Heart right ventricle (tissue), 16 donors: ENCODE measurements at places on chromosomes 7 and 10.

DNA sequence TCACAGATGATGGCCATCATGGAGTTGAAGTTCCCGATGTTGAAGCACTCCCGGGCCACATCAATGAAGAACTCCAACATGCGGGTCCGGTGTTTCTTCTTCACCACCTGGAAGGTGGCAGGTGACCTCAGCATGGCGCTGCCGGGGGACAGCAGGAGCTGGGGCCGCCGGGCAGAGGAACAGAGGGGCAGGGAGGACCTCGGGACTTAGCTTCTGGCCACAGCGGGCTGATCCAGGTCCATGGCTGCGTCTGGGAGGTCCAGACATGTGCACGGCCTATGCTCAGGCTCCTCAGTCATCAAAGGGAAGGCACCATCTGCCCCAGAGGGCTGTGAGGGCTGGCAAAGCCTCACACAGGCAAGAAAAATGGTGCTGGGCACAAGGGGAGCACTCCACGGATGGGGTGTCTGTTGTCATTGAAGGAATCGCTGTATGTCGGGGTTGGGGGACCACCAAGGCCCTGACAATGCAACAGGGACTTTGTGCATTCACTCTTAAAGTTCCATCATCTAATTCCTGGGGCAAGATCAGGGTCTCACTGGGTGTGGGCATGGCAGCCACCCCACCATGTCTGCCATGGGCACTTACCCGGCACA lies 60.9 kb downstream of the CSGALNACT2 start:
- H3K27me3 ChIP-seq: no peaks in the 10 kb centered on the region
- H3K4me1 ChIP-seq: peaks cover 9% of the 10 kb centered on the region
- peak; percentile 1 for DNase-seq
- H3K4me3 ChIP-seq: no peak overlapping the region
- no peak overlapping the region for H3K27ac ChIP-seq

DNA sequence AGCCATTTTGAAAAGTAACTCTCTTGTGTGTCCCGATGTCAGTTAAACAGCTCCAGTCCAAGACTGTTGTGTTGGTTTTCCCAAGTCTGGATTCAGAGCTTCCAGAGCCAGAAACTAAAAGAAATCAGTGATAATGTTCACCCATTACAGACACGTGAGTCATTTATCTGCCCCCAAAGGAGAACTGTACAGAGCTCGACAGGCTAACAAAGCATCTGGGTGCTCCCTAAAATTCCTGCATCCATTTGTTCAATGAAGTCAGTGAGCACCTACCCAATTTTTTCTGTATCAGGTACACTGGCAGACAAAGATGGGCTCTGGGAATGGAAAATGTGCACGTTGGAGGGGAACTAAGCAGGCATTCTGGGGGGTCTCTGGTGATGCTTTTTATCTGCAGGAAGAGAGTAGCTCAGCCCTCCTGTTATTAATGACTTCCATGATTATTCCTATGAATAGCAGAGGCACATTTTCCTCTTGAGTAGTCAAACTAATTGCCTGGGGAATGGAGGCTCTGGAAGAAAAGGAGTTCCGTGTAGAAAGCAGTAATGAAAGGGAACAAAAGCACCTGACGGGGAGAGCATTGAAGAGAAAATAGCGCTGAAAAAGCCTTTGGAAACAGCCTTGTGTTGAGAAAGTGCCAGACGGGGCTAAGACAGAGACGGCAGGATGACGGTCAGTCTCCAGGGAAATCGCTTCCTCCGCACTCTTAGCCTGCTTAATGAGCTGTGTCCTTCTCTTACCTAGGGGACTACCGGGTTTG lies 75.3 kb downstream of the GAD2 start:
- no peak overlapping the region for H3K27ac ChIP-seq
- no peaks in the 10 kb centered on the region for H3K27me3 ChIP-seq

- H3K4me1 ChIP-seq: no peaks in the 10 kb centered on the region
- no peak overlapping the region for H3K27ac ChIP-seq
- H3K4me3 ChIP-seq: no peak overlapping the region
- DNase-seq: peak; percentile 9
- H3K36me3 ChIP-seq: no peaks in the 10 kb centered on the region
- H3K27me3 ChIP-seq: peaks cover 30% of the 10 kb centered on the region
Measured at GRCh38 chr10:132865171-132865631, 77.2 kb downstream of the CFAP46 start.

GRCh38 chr7:142874409-142874808 lies 11.1 kb downstream of the TRPV6 start:
- peaks cover 18% of the 10 kb centered on the region for H3K27me3 ChIP-seq
- no peaks in the 10 kb centered on the region for H3K36me3 ChIP-seq
- no peak overlapping the region for H3K27ac ChIP-seq
- H3K4me3 ChIP-seq: no peak overlapping the region

- H3K4me1 ChIP-seq: no peaks in the 10 kb centered on the region
- H3K4me3 ChIP-seq: no peak overlapping the region
- H3K27me3 ChIP-seq: peaks cover 28% of the 10 kb centered on the region
- no peak for DNase-seq
- H3K27ac ChIP-seq: no peak overlapping the region
- H3K36me3 ChIP-seq: no peaks in the 10 kb centered on the region
Measured at GRCh38 chr10:77274046-77274795, 363.4 kb downstream of the KCNMA1 start.

DNA sequence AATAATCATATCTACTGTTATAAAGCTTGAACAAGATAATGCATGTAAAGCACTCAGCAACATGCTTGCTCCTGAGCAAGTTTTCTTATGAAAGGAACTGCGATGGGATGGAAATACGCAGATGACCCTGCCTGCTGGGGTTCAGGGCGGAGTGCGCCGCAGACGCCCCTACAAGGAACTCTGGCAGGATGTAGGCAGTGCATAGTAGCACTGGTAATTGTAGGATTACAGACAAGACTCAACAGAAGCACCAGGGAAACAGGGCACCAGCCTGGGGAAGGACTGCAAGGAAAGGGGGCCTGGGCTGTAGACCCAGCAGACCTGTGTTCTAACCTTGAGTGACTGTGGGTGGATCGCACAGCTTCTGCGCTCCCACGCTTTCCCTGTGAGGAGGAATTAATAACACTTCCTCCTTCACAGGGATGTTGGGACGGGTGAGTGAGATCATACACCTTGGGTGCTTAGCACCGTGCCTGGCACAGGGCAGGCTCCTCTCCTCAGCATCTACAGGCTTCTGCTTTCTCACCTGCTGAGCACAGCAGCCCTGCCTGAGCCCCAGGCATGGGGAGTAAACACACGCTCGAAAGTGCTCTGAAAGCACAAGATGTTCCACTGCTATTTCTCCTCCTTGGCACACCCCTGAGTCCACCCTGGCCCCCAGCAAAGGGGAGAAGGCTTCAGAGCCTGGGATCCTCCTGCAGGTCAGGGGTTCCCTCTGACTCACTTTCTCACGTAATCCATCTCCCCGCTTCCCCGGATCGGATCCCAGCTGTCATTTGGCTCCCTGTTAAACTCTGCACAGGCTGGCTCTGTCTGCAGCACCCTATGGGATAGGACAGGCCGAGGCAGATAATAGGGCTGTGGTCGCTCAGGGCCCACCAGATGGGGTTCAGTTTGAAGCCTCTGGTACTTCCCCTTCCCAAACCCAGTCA lies 19.2 kb downstream of the ITPRIP start:
- peak overlapping the region; percentile 56 for H3K27ac ChIP-seq
- peaks cover 95% of the 10 kb centered on the region for H3K4me1 ChIP-seq
- H3K36me3 ChIP-seq: peaks cover 18% of the 10 kb centered on the region

DNA sequence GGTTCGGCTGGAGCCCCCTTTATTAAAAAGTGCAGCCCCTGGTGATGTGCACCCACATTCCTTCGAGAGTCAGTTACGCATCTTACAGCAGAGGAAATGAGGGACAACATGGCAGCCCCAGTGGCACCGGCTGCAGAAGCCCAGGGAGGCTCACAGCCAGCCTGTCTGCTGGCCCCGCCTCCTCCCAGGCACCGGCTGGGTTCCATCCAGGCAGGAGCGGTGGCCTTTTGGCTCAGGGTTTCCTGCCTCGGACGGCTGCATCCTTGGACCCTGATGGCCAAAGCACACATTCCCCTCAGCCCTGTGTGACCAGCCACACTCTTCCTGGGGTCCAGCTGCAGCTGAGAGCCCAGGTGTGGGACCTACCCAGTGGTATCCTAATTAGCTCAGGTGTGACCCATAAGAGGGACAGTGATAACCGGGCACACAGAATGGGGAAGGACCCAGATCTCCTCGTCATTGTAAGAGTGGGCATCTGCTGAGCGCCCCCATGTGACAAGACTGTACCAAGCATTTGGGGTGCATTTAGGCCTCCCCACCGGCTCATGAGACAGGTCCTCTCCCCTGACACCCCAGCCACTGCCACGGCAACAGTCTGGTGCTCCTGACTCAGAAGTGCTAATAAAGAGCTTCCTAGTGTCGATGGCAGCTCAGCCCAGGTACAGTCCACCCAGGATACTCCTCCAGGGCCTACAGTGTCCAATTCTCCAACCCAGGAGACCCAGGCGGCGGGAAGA lies 63.3 kb upstream of the CHST15 start:
- no peaks in the 10 kb centered on the region for H3K27me3 ChIP-seq
- DNase-seq: no peak
- no peaks in the 10 kb centered on the region for H3K36me3 ChIP-seq
- no peak overlapping the region for H3K4me3 ChIP-seq
- peaks cover 31% of the 10 kb centered on the region for H3K4me1 ChIP-seq

DNA sequence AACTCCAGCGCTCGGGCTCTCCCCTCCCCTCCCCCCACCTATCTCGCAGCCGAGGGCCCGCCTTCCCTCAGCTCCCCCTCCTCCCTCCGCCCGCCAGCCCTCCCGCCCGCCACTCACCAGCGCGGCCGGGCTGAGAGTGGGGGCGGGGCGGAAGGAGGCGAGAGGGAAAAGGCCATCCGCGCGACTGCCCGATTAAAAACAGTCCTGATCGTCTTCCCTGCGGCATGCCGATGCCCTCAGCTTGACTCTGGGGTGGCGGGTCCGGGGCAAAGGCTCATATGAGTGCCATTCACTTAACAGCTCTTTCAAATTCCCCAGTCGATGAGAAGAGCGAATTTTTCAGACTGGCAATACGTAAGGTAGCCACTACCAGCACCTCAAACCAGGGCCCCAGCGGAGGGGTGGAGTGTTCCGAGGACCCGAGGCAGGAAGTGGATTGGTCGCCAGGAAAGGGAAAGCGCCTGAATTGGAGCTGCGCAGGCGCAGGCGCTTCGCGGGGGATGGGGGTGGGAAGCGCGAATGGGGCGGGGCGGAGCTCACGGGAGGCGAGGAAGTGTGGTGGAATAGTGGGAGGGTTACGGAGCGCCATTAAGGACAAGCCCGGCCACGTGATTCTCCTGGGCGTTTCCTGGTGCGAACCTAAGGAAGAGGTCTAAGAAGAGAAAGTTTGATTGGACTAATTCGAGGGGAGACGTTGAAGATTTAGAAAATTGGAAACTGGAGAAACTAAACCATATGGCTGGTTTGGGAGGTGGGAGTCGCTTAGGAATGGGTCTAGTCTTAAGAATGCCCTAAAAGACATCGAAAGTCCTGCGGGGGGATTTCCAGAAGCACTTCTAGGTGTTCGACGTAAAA lies at the start of gene UPF2:
TSS of gene UPF2 (minus strand) at position 13 of the 855 bp plus-strand sequence. CDS start 7,386 bp downstream, outside the sequence.
- H3K27ac ChIP-seq: peak within 1 kb of the TSS; percentile 100
- peak within 1 kb of the TSS; percentile 96 for H3K4me3 ChIP-seq
- peak; percentile 99 for DNase-seq
- H3K27me3 ChIP-seq: no peaks in the 10 kb centered on the region
- no peaks in the 10 kb centered on the region for H3K36me3 ChIP-seq

- no peak overlapping the region for H3K4me3 ChIP-seq
- no peaks in the 10 kb centered on the region for H3K36me3 ChIP-seq
- no peak overlapping the region for H3K27ac ChIP-seq
- H3K27me3 ChIP-seq: no peaks in the 10 kb centered on the region
- no peak for DNase-seq
Measured at GRCh38 chr7:36238138-36238537, 85.1 kb downstream of the EEPD1 start.

DNA sequence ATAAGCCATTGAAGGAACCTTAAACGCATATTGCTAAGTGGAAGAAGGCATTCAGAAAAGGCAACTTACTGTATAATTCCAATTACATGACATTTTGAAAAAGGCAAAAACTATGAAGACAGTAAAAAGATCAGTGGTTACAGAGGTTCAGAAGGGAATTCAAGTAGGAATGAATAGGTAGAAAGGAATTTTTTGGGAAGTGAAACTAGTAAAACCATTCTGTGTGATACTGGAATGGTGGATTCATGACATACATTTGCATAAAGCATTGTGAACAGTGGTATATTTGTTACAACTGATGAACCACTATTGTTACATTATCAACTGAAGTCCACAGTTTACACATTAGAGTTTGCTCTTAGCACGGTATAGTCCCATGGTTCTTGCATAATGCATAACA lies 114.2 kb upstream of the GPR22 start:
- no peaks in the 10 kb centered on the region for H3K27me3 ChIP-seq
- no peak for DNase-seq
- peaks cover 18% of the 10 kb centered on the region for H3K36me3 ChIP-seq
- H3K4me1 ChIP-seq: no peaks in the 10 kb centered on the region
- H3K27ac ChIP-seq: no peak overlapping the region

GRCh38 chr7:32108651-32109050 lies 38.4 kb upstream of the PDE1C start:
- H3K4me3 ChIP-seq: no peak overlapping the region
- H3K27me3 ChIP-seq: no peaks in the 10 kb centered on the region
- peak; percentile 21 for DNase-seq
- peaks cover 19% of the 10 kb centered on the region for H3K4me1 ChIP-seq

DNA sequence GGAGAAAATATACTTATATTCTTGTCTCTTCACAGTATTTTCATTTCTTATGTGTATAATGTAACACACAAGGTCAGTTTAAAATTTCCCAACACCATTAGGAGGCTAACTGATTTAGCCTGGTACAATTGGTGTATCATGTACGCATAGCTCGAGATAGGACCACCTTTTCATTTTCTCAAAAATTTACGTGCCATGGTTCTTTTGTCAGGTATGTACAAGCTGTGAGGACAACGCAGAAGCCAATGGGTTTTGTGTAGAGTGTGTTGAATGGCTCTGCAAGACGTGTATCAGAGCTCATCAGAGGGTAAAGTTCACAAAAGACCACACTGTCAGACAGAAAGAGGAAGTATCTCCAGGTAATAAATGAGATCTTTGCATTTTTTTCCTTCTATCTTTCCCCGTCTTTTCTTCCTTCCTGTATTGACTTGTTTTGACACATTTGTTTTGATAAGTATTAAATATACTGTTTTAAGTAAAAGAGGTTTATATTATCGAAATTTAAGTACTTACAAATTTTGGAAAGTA lies 55.0 kb downstream of the TRIM24 start:
- peaks cover 9% of the 10 kb centered on the region for H3K4me1 ChIP-seq
- DNase-seq: no peak
- H3K36me3 ChIP-seq: no peaks in the 10 kb centered on the region
- no peaks in the 10 kb centered on the region for H3K27me3 ChIP-seq
- H3K4me3 ChIP-seq: no peak overlapping the region

DNA sequence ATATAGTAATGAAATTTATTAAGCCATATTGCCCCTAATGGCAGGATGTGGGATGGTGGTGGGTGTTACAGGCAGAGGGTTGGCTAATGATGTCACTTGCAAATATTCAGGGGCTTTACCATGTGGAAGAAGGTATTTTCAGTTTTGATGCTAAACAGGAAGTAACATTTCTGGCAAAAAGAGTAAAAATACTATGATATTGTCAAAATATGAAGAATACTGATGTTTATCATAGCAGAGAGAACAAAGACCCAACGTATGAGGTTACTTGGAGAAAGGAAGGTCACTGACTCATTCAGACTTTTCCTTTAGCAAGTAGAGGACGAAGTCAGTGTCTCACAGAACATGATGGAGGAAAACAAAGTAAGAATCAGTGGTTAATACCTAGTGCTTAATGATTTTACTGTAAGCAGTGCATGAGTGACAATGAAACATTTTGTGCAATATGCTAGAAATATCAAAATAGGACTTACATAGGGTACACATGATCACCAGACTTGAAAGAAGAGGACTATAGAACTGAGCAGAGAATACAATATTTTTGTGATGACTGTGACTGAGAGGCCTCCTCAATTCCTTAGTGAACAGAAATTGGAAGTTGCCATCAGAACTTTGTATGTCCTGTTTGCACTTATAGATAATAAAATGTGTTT lies 89.7 kb upstream of the STEAP4 start:
- H3K27ac ChIP-seq: peak overlapping the region; percentile 61
- no peaks in the 10 kb centered on the region for H3K27me3 ChIP-seq
- H3K36me3 ChIP-seq: no peaks in the 10 kb centered on the region
- no peaks in the 10 kb centered on the region for H3K4me1 ChIP-seq
